Stimulated activated CD4-positive, alpha-beta T cell treated with anti-CD3 and anti-CD28 coated beads, Interleukin-4, amount 100 ng/mL, for 24 hours (primary cell): ENCODE measurements at places on chromosomes 6 and 20.

DNA sequence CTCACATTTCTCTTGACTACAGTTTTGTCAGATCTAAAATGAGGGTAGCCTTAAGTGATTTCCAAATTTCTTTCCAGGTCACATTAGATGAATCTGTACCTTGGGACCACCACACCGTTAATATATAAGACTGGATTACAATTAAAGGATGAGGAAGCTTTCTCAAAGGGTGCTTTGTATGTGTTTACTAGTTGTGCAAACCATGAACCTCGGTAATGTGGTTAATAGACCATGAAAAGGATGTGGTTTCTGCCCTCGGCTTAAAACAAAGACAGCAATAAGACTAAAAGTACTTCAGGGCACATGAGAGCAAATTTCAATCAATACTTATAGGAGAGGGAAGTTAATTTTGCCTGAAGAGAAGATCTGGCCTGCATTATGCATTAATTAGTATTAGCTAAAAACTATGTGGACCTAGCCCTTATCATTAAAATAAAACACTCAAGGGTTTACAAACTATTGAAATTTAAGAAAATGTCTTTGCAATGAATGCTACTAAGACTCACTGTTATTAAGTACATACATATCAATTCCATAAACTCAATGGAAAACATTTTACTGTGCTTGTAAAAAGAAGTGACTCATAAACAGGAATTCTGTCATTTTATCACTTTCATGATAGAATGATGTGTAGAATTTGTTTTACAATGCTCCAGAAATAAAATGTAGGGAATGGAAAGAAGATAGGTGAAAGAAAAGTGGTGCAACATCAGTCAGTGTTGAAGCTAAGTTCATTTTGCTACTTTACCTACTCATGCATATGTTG is 936 bp upstream of the TMX4 start:
- no peak for DNase-seq

DNA sequence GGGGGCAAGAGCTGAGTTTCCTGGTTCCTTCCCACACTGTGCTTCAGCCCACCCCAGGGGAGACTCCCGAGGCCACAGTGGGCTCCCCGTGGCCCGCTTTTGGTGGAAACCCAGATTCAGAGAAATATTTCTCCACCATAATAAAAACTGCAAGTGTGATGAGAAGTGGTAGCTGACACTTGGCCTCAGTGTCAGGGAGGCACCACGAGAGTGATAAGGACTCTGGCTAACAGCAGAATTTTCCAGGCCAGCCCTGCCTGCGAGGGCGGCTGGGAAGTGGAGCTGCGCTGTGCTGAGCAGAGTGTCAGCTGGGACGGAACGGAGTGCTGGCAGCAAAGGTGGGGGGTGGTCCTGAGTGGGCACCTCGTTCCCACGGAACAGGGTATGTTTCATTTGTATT is 22.5 kb downstream of the SPATA2 start:
- no peak for DNase-seq

DNA sequence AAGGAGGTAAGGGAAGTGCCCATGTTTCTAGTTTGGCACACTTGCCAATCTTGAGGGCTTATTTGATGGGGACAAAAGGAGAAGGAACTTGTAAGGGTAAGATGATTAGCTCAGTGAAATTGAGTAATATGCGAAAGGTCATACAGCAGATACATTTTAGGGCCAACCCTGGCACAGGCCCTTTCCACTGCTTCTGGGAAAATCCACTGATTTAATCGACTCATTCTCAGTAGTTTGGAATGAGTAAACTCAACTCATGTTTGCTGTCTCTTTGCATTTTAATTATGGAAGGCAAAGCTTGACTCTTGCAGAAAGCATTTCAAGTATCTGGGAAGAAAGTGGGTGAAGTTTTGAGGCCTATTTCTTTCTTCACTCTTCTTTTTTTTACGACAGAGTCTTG is 20.0 kb downstream of the PHF20 start:
- no peak for DNase-seq

GRCh38 chr6:13091192-13091591 is 237.1 kb downstream of the TBC1D7 start:
- DNase-seq = no peak

- no peak for DNase-seq
These were observed 244.8 kb upstream of the FAM83B start for GRCh38 chr6:54601600-54602300.

DNA sequence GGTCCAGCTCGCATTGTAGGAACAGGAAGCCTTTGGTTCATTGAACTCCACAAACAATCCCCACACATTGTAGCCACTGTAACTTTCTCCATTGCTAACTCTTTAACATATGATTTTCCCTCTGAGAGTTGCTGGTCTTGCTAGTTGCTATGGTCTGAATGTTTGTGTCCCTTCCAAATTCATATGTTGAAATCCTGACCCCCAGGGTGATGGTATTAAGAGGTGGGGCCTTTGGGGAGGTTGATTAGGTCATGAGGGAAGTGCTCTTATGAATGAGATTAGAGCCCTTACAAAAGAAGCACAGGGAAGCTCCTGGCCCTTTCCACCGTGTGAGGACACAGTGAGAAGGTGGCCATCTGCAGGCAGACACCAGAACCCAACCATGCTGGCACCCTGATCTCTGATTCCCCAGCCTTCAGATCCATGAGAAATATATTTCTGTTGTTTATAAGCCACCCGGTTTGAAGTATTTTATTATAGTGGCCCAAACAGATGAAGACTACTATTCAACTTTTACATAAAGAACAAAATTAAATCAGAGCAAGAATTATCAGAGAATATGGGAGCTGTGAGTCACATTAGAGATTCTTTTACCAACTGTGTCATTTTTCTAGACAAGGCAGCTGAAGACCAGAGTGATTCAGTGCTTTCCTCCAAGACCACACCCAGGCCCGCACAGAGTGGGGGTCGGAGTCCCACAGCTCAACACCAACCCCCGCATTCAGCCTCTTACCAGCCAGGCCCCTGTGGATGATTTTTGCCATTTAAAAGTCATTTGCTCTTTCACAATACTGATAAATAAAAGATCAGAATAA is 143.0 kb downstream of the SAMD5 start:
- DNase-seq = no peak

- no peak for DNase-seq
These were observed 12.1 kb downstream of the PTCHD4 start for GRCh38 chr6:48098923-48099322.

GRCh38 chr6:160973311-160974250 is 18.0 kb upstream of the MAP3K4 start:
- DNase-seq = no peak

GRCh38 chr6:62285612-62286469 is at the start of gene KHDRBS2:
KHDRBS2 (minus strand) TSS chr6:62286225.
- peak; percentile 3 for DNase-seq

DNA sequence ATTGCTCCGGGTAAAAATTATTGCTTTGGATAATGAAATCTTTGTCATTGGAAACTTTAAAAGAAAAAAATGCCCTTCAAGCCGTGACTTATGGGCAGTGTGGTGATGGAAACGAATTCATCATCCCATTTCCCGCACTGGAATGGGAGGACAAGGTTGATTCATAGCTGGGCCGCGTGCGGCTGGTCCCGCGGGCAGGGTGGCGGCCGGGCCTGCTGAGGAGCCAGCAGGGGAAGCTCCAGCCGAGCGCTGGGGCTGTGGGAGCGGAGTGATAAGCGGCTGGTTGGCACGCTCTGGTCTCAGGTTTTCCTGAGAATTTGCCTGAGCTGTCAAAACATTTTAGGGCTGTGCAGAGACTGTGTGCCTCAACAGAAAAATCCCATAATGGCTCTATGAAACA is 351.7 kb downstream of the CDC5L start:
- DNase-seq = no peak

GRCh38 chr6:122284848-122285247 is 114.6 kb upstream of the HSF2 start:
- no peak for DNase-seq
